Activated CD8-positive, alpha-beta T cell treated with anti-CD3 and anti-CD28 coated beads for 36 hours (primary cell): ENCODE measurements at places on chromosomes 7 and 10.

GRCh38 chr7:3942816-3943745 is 642.0 kb downstream of the SDK1 start:
- no peak for DNase-seq

DNA sequence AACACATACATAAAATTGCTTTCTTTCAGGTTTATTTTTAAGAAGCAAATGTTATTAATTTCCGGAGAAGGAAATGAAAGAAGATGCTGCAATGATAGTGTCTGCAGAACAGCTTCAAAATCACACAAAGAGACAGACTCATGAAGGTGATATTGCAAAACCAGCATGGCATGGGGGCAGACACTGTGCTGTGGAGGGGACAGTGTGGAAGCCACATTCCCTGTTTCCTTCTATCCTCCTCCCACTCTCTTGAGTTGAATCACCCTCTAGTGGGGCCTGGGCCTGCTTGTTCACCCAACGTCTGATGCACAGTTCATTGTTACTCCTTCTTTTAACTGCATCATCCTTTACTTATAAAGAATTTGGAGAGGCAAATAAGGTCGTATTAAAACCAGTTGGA is 104.0 kb upstream of the INSIG1 start:
- no peak for DNase-seq

DNA sequence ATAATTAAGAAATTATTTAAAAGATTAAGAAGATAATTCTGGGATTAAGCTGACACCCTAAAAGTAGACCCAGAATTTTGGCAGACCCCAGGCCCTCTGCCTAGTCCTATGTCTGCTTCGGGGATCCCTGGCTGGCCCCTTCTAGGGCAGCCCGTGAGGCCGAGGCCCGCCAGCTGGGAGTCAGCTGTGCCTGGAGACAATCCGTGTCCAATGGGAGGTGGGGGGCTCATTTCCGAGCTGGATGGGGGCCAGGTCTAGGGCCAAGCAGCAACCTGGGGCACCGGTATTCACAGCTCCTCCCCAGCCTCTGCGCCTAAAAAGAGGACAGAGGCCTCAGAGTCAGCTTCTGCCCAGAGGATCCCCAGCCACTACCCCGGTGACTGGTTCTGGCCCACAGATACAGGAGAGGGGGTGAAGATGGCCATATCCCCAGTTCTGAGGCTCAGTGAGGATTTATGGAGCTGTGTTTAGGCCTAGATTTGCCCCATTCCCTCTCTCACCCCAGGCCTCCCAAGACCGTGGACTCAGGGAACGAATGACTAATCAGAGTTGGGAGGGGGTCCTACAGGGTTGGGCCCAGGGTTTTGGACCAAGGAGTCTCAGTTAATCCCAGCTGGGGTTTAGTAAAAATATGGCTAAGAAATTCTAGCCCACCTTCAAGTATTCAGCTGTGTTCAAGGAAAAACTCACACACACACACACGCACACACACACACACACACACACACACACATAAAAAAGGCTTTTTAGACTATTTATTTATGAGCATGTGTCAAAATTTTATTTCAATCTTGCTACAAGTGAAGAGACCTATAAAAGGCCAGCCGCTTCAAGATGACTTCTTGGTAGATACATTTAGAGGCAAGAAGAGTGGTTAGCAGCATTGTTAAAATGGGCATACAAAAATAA is 37.4 kb upstream of the LBX1 start:
- no peak for DNase-seq

- DNase-seq = no peak
Observed at GRCh38 chr10:22737587-22737986, 23.2 kb upstream of the PIP4K2A start.
